CD4-positive, alpha-beta T cell (primary cell): ENCODE measurements at places on chromosomes 7 and 10.

DNA sequence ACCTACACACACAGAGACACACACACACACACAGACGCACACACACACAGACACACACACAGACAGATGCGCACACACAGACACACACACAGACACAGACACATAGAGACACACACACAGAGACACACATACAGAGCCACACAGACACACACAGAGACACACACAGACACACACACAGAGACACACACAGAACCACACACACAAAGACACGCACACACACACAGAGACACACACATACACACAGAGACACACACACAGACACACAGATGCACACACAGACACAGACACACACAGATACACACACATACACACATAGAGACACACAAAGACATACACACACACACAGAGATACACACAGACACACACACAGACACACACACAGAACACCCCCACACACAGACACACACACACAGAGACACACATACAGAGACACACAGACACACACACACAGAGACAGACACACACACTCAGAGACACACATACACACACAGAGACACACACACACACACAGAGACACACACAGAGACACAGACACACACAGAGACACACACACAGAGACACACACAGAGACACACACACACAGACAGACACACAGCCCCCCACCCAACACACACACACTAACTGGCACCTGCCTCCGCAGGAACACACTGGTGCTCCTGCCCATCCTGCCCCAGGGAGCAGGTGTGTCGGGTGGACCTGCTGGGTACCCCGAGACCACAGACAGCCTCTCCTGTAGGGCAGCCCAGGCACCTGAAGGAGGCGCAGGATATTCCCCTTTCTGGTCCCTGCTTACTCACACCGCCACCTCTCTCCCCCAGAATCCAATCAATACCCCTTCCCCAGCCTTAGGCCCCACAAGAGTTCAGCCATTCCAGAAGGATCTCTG lies 5.4 kb upstream of the FZD9 start:
- no peaks in the 10 kb centered on the region for H3K27me3 ChIP-seq
- no peak overlapping the region for H3K4me3 ChIP-seq
- H3K36me3 ChIP-seq: no peaks in the 10 kb centered on the region
- no peak for DNase-seq

DNA sequence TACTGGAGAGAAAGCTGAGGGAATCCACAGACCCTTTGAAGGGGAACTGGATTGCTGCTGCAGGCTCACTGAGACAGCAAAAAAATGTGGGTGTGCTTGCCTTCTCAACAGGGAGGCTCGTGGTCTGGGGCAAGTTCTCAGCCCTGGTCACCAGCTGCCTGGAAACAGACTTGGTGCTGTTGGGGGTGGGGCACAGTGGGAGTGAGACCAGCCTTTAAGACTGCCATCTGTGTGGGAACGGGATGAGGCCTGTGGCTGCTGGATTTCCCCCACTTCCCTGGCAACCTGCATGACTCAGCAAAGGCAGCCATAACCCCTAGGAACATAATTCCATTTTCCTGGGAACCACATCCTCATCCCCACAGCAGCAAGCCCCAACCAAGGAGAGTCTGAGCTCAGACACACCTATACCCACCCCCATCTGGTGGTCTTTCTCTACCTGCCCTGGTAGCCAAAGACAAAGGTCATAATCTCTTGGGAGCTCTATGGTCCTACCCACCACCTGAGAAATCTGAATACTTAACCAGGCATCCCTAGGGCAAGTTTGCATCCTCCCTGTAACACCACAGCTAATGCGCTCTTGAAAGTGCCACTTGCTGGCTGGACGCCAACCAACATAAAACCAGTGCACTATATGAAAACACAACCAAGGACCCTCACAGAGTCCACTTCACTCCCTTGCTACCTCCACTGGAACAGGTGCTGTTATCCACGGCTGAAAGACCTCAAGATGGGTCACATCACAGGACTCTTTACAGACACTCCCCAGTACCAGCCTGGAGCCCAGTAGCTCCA lies 45.0 kb upstream of the TFEC start:
- no peak for DNase-seq
- no peak overlapping the region for H3K27ac ChIP-seq
- no peaks in the 10 kb centered on the region for H3K4me1 ChIP-seq
- no peak overlapping the region for H3K4me3 ChIP-seq

GRCh38 chr10:44352316-44353127 lies 32.4 kb downstream of the CXCL12 start:
- H3K4me1 ChIP-seq: no peaks in the 10 kb centered on the region
- no peaks in the 10 kb centered on the region for H3K27me3 ChIP-seq
- no peaks in the 10 kb centered on the region for H3K36me3 ChIP-seq
- no peak overlapping the region for H3K4me3 ChIP-seq

DNA sequence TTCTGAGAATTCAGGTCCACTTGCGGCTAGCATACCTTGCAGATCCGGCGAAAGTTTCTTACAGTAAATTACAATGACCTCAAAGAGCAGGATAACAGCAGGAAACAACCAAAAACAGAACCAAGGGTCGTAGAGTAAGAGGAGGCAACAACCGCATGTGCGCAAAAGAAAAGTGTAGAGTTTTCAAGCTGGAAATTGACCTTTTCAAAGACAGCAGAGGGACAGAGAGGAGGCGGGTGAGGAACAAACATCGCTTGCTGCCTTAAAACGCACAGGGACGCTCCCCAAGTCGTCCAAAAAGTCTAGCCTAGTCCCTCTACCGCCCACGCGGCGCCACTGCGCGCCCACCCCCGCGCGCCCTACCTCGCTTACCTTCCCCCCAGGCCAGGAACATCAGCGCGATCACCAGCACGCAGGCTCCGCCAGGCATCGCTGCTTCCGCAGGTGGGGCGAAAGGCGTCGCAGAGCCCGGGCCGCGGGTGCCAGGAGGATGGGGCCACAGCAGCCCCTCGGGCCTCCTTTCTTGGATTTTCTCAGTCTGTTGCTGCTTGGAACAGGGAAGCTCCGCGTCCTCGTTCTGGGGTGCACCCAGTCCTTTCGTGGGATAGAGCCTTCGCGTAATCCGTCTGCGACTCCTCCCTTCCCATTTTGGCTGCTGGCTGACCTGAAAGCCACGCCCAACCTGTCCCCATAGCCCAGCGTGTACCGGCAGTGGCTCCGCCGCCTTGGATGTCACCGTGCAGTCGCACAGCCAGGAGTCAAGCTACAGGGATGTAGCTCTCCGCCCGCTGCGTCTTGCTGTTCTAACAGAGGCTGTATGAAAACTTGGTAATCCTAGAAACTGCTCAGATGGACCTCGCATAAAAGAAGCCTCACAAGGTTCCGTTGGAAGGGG lies at the start of gene VWDE:
VWDE (minus strand) TSS at position 579 of the 895 bp plus-strand sequence; CDS start at position 430, 149 bp downstream.
- no peaks in the 10 kb centered on the region for H3K36me3 ChIP-seq
- H3K27me3 ChIP-seq: no peaks in the 10 kb centered on the region
- H3K4me3 ChIP-seq: peak within 1 kb of the TSS; percentile 69
- no peak within 1 kb of the TSS for H3K27ac ChIP-seq
- peaks cover 19% of the 10 kb centered on the region for H3K4me1 ChIP-seq

- H3K4me1 ChIP-seq: no peaks in the 10 kb centered on the region
- H3K27ac ChIP-seq: no peak overlapping the region
- DNase-seq: no peak
Observed at GRCh38 chr7:148173369-148173768, 417.2 kb upstream of the C7orf33 start.

DNA sequence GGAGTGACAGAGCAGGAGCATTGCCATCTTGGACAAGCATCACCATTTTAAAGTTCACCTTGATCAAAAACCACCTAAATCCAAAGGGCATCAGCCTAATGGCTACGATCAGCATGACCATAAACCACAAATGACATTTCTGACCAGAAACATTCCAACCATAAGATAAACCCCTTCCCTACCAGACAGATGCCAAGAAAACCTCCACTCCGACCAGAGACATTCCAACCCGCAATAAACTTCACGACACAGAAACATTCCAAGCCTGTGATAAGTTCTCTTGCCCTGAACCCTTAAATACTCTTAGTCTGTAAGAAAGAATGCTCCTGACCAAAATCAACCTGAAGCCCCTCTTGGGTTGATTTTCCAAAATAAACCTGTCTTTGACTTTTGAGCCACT lies 606.9 kb downstream of the POM121L12 start:
- H3K4me1 ChIP-seq: no peaks in the 10 kb centered on the region
- no peak overlapping the region for H3K4me3 ChIP-seq
- H3K36me3 ChIP-seq: no peaks in the 10 kb centered on the region
- H3K27ac ChIP-seq: no peak overlapping the region

GRCh38 chr10:132113766-132114365 lies 48.1 kb downstream of the JAKMIP3 start:
- no peak for DNase-seq
- no peaks in the 10 kb centered on the region for H3K36me3 ChIP-seq
- H3K4me1 ChIP-seq: no peaks in the 10 kb centered on the region
- no peaks in the 10 kb centered on the region for H3K27me3 ChIP-seq
- no peak overlapping the region for H3K27ac ChIP-seq

- no peak overlapping the region for H3K4me3 ChIP-seq
- DNase-seq: no peak
- no peaks in the 10 kb centered on the region for H3K27me3 ChIP-seq
- no peak overlapping the region for H3K27ac ChIP-seq
- H3K4me1 ChIP-seq: no peaks in the 10 kb centered on the region
Observed at GRCh38 chr10:4561296-4561695, 264.7 kb upstream of the AKR1E2 start.

DNA sequence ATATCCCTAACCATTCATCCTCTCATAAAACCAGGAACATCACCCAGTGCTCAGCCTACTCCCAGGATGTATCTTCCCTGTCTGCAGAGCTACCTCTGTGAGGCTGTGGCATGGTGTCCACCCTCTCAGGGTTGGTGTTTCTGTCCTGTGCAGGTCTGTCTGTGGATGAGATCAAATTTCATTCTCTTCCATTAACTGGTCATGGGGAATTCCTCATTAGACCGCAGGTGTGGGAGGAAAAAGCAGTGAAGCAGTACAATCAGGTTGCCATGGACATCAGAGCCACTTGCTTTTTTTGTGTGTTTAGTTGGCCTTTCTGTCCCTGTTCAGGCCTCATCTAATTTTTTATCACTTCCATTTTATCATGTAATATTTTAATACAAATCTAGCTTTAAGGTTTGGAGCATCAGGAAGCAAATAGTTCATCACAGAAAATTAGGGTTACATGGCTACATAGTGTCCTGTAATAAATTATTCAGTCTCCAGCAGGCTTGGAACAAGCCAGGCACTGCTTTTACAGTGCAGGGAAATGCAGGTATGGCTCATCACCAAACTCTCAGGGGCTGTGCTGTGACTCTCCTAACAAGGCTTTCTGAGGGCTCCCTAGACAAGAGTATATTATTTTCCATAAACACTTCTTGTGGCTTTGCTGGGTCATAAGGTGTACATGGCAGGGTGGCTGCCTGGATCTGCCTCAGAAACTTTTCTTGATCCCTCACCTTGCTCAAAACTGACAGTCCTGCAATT lies 594.9 kb upstream of the IGFBP3 start:
- DNase-seq: no peak
- no peak overlapping the region for H3K4me3 ChIP-seq
- H3K27me3 ChIP-seq: no peaks in the 10 kb centered on the region
- H3K27ac ChIP-seq: no peak overlapping the region
- H3K4me1 ChIP-seq: no peaks in the 10 kb centered on the region

- H3K4me3 ChIP-seq: no peak overlapping the region
- H3K27me3 ChIP-seq: no peaks in the 10 kb centered on the region
- H3K4me1 ChIP-seq: no peaks in the 10 kb centered on the region
- no peak overlapping the region for H3K27ac ChIP-seq
- no peak for DNase-seq
- no peaks in the 10 kb centered on the region for H3K36me3 ChIP-seq
Observed at GRCh38 chr10:95987685-95988426, 55.5 kb upstream of the CCNJ start.

DNA sequence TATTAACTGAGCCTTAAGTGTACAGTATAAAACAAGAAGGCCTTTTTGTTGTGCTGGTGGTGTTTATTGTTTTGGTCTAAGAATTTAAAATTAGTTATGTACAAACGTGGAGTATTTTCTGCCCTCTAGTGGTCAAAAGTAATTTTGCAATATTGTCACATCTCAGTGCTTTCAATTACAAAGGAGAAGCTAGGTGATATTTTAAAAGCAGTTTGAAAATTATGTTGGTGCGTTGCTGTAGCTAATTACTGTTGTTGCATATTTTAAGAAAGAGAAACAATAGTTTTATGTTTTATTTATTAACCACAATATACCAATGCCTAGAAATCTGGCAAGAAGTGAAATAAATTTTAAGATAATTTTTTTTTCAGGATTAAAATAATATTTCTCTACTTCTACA lies 11.4 kb downstream of the NPVF start:
- H3K27me3 ChIP-seq: peaks cover 14% of the 10 kb centered on the region
- H3K36me3 ChIP-seq: no peaks in the 10 kb centered on the region
- H3K4me3 ChIP-seq: no peak overlapping the region
- peak; percentile 43 for DNase-seq

- H3K4me1 ChIP-seq: peaks cover 37% of the 10 kb centered on the region
- no peak overlapping the region for H3K27ac ChIP-seq
- no peak for DNase-seq
- no peaks in the 10 kb centered on the region for H3K27me3 ChIP-seq
Observed at GRCh38 chr7:24972991-24973390, 7.0 kb downstream of the OSBPL3 start.

DNA sequence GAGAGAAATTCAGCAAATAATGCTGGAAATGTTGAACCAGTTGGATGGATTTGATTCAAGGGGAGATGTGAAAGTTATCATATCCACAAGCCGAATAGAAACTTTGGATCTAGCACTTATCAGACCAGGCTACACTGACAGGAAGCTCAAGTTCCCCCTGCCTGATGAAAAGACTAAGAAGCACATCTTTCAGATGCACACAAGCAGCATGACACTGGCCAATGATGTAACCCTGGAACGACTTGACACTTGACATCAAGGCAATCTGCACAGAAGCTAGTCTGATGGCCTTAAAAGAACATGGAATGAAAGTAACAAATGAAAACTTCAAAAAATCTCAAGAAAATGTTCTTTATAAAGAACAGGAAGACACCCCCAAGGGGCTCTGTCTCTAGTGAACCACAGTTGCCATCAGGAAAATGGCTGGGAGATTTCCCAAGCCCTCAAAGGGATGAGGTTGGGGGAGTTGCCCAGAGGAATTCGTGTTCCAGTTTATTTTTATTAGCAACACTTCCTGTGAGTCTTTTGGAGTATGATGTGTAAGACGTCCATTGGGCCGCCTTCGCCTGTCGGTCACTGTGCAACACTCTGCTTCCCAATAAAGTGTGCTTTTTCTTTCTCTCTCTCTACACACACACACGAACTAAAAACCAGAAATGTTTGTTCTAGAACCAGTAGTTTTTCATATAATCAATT lies 200.0 kb downstream of the HIBADH start:
- H3K27me3 ChIP-seq: no peaks in the 10 kb centered on the region
- no peaks in the 10 kb centered on the region for H3K36me3 ChIP-seq
- no peak for DNase-seq
- no peak overlapping the region for H3K27ac ChIP-seq

GRCh38 chr7:10075866-10076265 lies 897.8 kb upstream of the PHF14 start:
- no peaks in the 10 kb centered on the region for H3K27me3 ChIP-seq
- H3K27ac ChIP-seq: no peak overlapping the region
- no peaks in the 10 kb centered on the region for H3K4me1 ChIP-seq
- no peaks in the 10 kb centered on the region for H3K36me3 ChIP-seq

- DNase-seq: no peak
- H3K4me1 ChIP-seq: no peaks in the 10 kb centered on the region
- H3K27me3 ChIP-seq: no peaks in the 10 kb centered on the region
- no peak overlapping the region for H3K27ac ChIP-seq
- no peak overlapping the region for H3K4me3 ChIP-seq
- H3K36me3 ChIP-seq: no peaks in the 10 kb centered on the region
Observed at GRCh38 chr10:52696232-52696631, 76.4 kb downstream of the MBL2 start.
